ENCODE measurements at places on chromosomes 6 and 20.

DNA sequence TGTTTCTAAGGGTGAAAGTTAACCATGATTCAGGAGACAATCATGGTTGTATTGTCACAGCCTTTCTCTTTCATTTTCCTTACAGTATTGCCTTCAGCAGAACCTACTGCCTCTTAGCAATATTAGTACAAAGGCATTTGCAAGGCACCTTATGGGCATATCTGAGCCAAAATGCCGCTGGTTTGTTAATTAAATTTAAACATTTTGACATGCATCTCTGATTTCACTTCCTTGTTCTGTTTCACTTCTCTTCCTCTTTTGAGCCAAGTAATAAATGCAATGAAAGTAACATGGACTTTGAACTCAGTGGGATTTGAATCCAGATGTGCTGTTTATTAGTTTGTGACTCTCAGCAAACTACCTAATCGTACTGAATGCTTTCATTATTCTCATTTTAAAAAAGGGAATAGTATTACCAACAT is 467.4 kb upstream of the CITED2 start:
- no peak for DNase-seq

GRCh38 chr20:20391766-20392165 is 23.9 kb downstream of the INSM1 start:
- DNase-seq = no peak

GRCh38 chr6:43736844-43737243 is 33.2 kb upstream of the VEGFA start:
- no peak for DNase-seq

- no peak for DNase-seq
Observed at GRCh38 chr6:165455488-165455887, 146.1 kb upstream of the C6orf118 start.

DNA sequence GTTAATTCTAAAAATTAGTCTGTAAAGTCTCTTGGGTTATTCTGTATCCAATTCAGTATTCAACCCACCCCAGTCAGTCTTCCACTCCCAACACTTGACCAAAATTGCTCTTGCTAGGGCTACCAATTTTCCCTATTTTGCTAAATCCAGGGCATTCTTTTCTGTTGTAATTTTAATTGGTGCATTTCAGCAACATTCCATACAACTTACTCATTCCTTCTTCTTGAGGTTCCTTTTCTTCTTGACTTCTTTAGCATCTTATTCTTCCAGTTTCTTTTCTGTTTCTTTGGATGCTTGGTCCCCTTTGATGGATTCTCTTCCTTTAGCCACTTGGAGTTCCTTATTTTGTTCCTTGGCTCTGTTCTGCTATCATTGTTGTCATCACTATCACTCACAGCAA is 11.2 kb upstream of the GRM1 start:
- DNase-seq = no peak

DNA sequence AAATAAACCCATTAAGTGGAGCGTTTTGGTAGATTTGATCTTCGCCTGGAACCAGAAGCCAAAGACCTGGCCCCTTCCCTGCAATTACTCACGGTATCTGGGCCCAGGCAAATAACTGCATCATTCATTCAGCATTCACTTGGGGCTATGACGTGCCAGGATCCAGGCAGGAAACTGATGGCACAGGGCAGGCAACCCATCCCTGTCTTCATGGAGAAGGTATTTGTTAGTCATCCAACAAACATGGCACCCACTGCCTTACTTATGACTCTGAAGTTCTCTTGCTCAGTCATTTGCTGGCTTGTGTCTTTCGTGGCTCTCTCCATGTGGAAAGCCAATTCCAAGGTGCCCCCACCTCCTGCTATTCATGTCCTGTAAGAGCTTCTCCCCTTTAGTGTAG is 232.4 kb downstream of the BMP7 start:
- no peak for DNase-seq

DNA sequence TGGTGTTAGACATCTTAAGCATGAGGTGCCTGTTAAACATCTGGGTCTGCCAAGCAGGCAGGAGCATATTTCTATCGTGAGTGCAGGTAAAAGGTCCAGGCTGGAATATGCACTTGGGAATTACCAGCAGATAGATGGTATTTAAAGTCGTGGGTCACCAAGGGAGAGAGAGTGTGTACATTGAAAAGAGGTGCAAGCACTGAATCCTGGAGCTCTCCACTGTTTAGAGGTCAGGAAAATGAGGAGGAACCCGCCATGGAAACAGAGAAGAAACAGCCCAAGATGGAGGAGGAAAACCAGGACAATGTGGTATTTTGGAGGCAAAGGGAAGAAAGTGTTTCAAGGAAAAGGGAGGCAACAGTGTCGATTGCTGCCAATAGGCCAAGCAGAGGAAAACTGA is 46.4 kb downstream of the TNFRSF21 start:
- DNase-seq = no peak

DNA sequence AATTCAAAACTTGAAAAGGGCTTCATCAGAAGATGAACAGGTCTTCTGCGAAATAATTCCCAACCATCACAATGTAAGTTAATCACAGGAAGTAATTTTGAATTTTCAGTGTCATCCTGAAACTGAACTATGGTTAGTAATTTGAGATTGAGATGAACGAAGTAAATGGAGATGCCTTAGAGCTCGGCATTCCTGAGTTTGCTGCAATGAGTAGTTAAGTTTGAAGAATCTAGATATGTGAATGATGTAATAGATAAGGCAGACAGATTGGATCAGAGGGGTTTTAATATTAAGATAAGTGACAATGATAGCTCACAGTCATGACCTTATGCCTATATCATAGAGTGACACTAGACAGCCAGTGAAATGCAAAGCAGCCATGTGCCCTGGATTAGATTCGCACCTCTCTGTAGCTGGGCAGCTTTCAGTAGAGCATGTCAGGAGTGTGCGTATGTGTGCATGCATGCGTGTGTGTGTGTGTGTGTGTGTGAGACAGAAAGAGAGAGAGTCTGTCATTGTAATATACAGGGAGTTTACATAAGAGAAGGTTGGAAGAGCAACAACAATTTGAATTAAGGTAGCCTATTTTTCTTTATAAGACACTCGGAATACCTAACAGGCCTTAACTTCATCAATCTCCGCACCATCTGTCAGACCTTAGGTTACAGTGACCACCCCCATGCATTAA is 233.0 kb downstream of the GMPR start:
- DNase-seq = no peak

DNA sequence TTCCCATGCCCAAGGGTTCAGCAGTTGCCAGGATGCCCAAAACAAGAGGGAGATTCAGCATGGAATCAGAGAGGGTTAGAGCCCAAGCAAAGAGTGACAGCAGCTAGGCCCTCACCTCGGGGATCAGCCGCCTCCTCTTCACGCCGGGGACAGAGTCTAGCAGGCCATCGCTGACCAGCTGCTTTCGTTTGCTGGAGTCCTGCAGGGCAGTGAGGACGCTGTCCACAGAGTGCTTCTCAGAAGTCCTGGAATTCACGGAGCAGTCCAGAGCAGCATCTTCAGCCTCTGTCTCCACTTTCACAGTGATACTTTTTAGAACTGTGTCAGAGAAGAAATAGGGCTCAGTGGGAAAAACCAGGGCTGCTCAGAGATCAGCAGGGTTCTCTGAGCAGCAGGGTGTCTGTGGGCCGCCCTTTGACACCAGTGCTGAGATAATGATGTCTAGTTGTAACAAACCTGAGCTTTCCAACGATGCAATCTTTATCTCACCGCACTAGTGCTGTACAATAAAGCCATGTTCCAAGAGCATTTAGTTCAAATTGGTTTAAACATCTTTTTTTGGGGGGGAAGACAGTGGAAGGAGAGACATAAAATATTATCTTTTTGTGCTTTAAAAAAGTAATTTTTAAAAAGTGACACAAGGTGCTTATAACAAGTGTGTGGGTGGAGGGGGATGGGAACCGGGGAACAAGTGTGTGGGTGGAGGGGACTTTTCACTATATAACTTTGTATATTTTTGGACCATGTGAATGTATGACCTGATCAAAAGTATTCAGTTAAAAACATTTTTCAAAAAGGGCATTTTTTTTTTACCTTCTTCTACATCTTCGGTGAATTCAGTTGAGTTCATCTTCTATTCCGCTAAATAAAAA is 16.6 kb downstream of the BEND3 start:
- DNase-seq = no peak
